NCI-H1105 (cell line): ENCODE measurements at places on chromosomes 13 and 19.

DNA sequence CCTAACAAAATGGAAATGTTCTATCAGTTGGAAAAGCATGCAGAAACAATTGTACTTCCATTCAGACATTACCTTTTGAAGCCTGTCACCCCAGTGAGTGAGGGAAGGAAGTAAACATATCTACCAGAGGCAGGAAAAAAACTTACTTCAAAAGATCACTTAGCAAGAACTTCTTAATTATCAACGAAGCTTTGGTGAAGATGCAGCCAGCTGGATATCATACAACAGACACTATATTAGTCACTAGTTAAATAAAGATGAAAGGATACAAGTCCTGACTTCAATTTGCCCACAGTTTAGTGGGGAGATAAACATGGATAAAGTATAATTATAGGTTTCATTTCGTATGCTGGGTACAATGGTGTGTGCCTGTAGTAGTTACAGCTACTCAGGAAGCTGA lies 148.8 kb downstream of the TNFRSF19 start:
- DNase-seq, result no peak

DNA sequence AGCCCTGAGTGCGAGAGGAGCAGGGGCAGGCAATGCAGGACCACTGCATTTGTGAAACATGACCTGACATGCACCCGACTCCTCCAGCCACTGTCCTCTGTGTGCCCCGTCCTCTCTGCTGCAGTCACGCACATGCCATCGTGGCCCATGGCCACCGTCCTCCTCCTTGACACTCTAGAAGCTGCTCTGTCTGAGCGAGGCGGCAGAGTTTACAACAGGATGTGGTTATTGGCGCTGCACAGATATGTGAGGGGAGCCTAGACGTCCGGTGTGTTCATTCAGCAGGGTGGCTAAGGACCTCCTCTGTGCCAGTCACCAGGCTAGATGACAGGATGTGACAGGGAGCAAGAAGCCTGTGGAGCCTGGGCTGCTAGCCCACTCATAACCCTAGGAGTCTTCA lies 277.8 kb downstream of the FOXO1 start:
- DNase-seq, result no peak

DNA sequence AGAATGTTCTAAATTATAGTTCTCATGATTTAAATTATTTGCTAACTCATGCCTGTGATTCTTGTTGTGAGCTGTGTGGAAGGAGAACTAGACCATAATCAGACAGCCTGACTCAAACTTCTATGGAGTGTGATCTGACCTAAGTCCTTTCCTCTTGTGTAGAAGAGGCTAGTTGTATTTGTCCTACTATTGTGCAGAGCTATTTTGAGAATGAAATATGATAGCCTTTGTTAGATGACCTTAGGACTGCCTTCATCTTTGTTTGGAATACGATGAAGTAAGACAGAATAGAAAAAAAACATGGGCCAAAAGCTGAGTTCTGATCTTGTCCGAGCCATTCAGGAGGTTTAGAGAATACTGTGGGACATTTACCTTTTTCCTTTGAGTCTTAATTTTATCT lies 119.4 kb downstream of the STOML3 start:
- no peak for DNase-seq

- DNase-seq, result no peak
Observed at GRCh38 chr13:45120967-45121831, 889 bp downstream of the GTF2F2 start.

DNA sequence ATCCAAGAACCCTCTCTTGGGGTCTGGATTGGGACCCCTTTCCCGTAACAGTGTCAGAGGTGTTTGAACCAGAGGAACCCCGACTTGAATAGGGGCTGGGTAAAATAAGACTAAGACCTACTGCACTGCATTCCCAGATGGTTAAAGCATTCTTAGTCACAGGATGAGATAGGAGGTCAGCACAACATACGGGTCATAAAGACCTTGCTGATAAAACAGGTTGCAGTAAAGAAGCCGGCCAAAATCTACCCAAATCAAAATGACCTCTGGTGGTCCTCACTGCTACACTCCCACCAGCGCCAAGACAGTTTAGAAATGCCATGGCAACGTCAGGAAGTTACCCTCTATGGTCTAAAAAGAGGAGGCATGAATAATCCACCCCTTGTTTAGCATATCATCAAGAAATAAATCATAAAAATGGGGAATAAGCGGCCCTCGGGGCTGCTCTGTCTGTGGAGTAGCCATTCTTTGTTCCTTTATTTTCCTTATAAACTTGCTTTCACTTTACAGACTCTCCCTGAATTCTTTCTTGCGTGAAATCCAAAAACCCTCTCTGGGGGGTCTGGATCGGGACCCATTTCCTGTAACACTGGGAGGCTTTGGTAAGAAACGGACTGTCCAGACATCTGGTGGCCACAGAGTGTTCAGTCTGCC lies 4.4 kb upstream of the SIN3B start:
- DNase-seq, result no peak

DNA sequence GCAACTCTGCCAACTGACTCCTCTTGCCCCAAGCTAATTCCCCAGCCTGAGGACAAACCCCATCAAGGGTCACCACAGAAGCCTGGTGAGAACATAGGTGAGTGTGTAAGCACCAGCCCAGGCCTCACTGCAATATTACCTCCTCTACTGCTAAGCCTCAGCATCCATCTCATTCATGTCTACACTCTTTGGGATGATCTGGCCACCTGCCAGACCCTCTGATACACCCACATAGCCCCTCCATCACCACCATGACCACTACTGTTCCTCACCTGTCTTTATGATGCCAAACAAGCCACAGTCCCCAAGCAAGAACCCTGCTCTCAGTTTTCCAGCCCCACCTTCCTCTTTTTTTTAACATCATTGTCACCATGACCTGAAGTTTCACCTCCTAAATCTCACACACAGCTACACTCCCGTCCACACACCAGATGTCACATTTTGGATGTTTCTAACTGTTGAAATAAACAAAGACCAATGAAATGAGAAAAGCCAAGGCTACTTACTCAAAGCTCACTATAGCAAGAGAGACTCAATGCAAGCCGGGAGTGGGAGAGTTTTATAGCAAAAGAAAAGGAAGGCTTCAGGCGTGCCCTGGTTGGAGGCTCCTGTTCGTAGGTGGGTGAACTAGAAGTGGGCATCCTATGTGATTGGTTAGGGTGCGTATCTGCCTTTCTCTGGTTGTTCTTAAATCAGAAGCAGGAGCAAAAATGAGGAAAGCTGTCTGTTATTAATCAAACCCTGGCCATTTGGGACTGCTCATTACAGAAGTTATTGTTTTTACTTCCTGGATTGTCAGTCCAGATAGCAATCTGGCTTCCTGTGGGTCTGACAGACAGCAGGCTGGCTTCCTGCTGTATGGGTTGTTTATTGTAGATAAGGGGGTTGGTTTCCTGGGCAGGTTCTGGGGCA lies 2.0 kb downstream of the ZNF792 start:
- no peak for DNase-seq

- DNase-seq, result no peak
Observed at GRCh38 chr13:72889495-72889894, 107.6 kb downstream of the PIBF1 start.

- DNase-seq, result no peak
Observed at GRCh38 chr19:37877147-37877546, 29.2 kb downstream of the WDR87 start.

DNA sequence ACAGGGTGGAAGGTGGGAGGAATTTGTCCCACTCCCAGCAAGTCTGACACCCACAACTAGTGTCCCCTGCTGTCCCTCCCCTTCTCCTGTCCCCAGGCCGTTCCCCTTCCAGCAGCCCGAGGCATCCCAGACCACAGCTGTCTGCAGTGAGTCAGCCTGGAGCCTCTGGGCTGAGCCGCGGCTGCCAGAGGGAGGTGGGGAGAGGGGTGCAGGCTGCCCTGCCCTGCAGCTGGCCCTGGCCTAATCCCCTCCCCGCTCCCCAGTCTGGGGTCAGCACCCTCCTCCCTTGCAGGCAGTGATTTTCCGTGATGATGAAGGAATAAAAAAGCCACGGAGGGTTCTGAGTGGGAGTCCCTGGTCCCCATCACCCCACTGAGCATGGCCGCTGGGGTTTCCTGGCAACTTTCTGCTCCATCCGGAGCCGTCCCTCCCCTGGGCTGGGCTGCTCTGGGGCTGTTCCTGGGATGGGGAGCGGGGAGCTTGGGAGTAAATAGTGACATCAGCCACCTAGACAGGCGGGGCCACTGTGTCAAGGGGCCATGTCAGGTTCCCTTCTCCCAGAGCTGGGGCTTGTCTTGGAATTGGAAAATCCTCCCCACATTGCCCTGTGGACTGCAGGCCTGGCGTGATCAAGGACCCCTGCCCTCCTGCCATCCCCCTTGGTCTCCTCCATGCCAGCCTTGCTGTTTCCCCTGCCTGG lies 16.8 kb downstream of the SPC24 start:
- no peak for DNase-seq

DNA sequence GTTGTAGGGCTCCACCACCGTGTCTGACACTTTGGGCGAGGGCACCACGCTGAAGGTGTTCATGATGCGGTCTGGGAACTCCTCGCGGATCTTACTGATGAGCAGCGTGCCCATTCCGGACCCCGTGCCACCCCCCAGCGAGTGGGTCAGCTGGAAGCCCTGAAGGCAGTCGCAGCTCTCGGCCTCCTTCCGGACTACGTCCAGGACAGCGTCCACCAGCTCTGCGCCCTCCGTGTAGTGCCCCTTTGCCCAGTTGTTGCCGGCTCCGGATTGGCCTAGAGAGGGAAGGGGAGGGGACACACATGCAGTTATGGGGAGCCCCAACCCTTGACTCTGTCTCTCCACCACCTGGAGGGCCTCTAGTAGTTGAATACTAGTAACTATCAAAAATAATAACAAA lies 6.2 kb downstream of the TUBB4A start:
- no peak for DNase-seq

- no peak for DNase-seq
Observed at GRCh38 chr13:93039131-93039530, 187.5 kb upstream of the GPC6 start.

DNA sequence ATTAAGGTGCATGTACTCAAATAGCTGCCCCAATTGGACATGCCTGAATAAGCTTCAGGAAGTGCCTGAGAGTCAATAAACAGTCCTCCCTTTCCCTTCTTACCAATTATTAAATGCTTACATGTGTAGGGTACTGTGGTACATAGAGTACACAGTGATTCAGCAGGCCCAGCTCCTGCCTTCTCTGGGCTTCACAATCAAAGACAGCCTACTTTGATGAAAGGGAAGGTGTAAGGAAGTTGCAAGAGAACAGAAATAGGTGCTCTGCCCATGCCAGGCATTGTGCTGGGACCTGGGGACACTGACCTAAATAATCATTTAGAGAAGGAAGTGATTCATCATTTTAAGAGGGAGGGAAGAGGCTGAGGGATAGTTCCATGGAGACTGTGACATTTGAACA lies 17.2 kb downstream of the FRY start:
- DNase-seq, result no peak

DNA sequence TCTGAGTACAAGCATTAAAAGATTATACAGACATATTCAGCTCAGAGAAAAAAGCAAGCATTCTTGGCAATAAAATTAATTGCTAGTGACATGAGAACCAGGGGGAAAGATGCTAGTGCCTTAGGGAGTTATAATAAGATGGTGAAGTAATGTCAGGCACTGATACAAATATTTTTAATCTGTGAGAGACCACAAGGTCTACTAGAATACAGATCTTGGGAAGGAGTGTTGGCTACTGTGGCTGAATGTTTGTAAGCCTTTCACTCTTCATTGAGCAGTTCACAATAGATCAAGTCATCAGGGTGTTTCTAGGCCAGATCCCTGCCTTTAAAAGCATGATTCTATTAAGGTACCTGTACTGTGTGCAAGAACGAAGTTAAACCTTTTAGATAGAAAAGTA lies 16.4 kb downstream of the FREM2 start:
- DNase-seq, result no peak

- DNase-seq, result no peak
Observed at GRCh38 chr19:35587321-35587720, 1.3 kb downstream of the PMIS2 start.

- no peak for DNase-seq
Observed at GRCh38 chr13:112506046-112506445, 81.9 kb downstream of the TUBGCP3 start.

- no peak for DNase-seq
Observed at GRCh38 chr13:111486801-111487200, 166.4 kb downstream of the TEX29 start.

DNA sequence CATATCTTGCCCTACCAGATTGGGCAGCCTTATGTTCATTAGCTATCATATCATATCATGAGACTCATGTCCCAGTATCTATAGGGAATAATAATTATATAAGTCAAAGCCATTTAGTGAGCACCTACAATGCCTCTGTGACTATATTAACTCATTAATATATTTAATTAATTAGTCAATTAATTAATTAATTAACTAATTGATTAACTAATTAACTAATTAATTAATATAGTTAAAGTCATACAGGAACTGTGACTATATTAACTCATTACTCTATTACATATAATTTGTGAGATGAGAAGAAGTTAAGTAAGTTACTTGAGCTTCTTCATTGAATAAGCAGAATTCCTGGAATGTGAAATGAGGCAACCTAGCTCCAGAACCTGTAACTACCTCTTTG lies 588.3 kb upstream of the SLITRK1 start:
- no peak for DNase-seq

DNA sequence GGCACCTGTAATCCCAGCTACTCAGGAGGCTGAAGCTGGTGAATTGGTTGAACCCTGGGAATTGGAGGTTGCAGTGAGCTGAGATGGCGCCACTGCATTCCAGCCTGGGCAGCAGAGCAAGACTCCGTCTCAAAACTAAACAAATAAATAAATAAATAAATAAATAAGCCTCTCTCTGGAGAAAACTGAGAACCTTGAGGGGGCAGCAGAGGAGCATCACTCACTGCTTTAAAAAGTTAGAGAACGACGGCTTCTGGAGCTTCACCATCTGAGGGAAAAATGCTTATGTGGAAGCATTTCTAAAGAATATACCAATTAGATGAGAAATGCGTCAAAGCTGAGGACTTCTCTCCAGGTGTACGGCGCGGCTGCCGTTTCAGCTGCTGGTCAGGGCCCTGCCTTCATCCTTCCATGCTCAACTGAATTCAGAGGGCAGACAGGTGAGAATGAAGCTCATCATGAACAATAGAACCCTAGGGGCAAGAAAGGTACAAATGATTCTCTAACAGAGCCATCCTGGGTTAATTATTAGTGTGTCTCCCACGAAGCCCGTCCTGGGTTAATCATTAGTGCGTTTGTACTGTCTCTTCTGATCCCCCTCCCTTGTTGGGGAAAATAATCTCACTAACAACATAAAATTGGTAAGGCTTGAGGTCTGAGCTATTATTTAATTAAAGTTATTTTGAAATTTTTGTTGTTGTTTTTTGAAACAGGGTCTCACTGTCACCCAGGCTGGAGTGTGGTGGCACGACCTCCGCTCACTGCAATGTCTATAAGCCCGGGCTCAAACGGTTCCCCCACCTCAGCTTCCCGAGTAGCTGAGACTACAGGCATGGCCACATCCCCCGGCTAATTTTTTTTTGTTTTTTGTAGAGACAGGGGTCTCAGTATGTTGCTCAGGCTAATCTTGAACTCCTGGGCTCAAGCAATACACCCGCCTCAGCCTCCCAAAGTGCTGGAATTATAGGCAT lies 80.1 kb downstream of the IPO5 start:
- no peak for DNase-seq
